ENCODE measurements at places on chromosomes 13 and 19. TPM values are rescaled to one million over a fixed set of nuclear protein-coding genes. Genes with fewer than 3 reads are reported as not detected.

The ZNF549 gene
- total RNA-seq: 6.0 TPM

DNA sequence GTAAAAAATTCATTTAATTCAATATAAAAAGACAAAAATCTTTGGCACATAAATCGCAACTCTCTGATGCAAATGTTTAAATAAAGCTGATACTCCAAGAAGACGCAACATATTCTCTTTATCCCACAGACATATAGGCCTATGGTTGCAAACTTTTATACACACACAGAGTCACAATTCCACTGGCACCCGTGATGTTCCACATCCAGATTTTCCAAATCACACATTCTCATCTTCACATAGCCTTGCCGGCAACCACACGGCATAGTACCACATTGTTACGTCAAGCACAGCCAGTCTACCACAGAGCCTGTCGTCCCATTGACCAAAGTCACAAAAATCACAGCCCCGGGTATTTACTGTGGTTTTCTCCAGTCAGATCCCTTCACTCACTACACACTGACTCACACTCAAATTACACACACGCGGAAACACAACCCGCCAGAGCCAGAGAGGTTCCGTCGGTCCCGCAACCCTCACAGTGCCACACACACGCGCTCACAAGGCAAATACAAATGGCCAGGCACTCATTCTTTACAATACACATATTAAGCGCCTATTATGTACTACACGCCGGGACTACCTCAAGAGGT, 546 bp upstream of the ZNF546 start:
- DNase-seq: no peak

DNA sequence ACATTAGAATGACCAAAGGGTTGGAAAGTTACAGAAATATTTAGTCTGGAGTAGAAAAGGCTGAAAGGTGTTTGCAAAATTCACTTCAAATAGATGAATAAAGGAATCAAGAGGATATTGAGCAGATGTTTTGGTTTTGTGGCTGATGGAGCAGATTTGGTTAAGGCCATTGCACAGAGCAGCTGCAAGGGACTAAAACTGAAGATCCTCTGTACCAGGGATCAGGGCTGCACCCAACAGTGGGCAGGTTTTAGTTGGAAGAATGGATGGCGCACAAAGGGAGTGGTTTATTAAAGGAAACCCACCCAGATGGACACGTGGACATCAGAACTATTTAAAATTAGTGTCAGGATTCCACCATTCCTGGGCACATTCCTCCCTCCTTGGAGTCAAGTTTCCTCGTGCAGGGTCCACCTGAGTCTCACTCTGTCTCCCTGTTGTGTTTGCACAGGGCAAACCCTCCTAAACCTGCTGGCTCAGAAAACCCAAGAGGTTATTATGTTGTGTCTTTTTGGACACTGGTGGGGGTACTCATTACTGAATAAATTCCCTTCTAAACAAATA, 9.2 kb upstream of the UBAC2 start:
- no peak for DNase-seq

GRCh38 chr13:37475966-37476365, 122.6 kb downstream of the POSTN start:
- DNase-seq: no peak

DNA sequence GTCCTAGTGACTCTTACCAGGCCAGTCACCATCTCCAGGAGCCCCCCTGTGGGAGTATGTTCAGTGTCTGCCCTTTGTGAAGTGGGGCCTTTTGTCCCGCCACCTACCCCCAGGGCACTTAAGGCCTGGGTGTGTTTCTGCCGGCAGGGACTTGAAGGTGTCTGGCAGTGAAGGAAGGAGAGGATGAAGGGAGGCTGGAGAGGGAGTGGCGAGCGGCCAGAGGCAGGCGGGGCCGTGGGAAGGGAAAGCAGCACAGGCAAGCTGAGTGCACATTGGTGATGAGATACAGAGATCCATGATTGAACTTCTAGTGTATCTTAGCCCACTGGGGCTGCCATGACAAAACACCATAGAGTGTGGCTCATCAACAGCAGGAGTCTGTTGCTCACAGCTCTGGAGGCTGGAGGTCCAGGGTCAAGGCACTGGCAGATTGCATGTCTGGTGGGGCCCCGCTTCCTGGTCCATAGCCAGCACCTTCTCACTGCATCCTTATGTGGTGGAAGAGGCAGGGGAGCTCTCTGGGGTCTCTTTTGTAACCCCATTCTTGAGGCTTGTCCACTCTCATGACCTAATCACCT, 17.5 kb downstream of the CUL4A start:
- no peak for DNase-seq

DNA sequence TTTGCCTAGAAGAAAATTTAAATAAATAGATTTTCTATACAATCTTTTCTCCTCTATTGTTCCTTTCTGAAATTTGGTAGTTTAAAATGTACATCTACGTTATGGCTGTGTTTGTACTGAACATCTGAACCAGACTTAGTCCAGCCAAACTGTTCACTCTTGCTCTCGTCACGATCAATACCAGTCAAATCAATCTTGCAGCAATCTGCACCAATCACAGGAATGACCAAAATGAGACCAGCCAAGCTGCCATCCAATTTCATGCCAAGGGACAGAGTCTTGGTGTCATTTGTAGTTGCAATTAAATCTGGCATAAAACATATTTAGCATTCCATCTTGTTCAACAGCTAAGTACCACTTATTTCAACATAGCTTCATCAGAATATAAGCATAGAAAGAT, 156.6 kb downstream of the IRS2 start:
- no peak for DNase-seq

GRCh38 chr13:47087841-47088240, 191.0 kb upstream of the HTR2A start:
- no peak for DNase-seq

- DNase-seq: no peak
Observed at GRCh38 chr19:3065675-3066357, 3.5 kb upstream of the TLE5 start.

DNA sequence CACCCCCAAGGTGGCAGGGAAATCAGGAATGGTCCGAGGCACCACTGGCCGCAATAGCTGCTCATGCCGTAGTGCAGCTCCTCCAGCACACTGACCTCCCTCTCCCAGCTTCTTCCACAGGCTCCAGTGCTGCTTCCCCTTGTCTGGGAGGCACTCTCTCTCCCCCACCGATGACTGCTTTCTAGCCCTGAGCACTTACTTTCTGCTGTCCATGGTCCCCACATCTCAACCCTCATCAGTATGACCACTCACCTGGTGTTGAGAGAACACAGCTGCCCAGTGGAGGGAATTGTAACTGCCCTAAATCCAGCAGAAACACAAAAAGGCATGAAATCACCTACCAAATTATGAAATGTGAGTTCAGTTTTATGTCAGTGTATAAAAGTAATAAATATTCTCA, 28.9 kb upstream of the TPP2 start:
- DNase-seq: no peak

All from lower lobe of right lung (tissue), 2 donors.